ENCODE measurements at places on chromosomes 12 and 14.

- no peak for DNase-seq
These were observed 406.4 kb downstream of the SNAPC1 start for GRCh38 chr14:62168564-62169155.

DNA sequence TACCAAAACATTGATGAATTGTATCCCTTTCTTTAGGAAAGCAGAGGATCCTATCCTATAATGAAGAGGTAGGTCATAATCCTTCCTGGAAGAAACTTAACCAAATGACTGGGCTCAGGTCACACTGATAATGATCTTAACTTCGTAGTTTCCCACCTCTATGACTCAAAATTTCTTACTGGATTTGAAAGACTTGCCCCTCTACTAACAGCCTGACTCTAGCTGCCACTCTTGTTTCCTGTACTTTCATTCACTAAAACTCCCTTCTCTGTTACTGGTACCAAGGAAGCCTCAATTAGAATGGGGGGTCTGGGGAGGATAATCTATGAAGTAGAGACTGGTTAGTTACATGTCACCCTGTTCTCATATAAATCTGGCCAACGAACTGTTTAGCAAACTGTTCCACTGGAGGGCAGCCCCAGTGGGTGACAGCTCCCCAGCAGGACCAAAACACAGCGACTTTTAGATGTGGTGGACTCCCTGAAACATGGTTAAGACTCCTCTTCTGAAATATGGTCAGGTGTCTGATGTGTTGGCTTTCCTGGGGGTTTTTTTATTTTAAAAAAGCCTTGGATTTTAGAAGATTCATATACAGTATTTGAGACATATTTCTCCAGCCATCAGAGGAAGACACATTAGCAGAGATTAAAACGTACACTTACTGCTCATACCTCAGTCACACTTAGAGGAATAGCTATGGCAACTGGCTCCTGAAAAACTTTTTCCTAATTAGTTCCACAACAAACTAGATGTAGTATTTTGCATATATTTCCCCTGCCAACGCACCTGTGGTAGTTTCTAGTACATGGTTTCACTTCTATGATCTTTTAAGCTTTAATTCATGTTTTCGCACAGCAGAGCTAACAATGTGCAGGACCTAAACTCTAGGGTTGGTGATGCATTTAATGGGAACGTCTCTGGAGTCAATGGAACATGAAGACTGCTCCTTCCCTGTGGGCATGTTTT lies 72.3 kb downstream of the ACADS start:
- DNase-seq: no peak

- no peak for DNase-seq
These were observed 79.7 kb downstream of the KSR2 start for GRCh38 chr12:117889098-117889497.

DNA sequence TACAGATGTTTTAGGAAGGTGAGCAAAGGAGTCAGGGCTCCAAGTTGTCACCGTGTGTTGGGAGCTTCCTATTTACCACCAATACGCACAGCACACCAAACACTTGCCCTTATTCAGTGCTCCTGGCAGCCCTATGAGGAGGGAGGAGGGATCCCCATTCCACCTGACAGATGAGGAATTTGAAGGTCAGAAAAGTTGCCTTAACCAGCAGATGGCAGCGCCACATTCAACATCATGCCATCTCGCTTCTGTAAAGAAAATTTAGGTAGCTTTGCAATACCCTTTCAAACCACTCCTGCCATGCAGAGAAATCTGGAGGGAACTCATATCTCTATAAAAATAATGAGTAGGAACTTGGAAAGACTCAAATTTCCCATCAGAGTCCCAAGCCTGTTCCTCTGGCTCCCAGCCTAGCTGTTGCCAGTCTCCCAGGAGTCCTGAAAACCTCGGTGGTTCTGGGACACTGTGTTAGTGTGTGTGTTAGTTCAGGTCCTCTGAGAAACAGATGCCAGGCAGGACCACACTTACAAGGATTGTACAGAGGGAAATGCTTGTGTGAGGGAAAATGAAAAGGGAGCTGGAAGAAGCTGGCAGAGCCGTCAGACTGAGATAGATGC lies 410.5 kb downstream of the MED13L start:
- no peak for DNase-seq

DNA sequence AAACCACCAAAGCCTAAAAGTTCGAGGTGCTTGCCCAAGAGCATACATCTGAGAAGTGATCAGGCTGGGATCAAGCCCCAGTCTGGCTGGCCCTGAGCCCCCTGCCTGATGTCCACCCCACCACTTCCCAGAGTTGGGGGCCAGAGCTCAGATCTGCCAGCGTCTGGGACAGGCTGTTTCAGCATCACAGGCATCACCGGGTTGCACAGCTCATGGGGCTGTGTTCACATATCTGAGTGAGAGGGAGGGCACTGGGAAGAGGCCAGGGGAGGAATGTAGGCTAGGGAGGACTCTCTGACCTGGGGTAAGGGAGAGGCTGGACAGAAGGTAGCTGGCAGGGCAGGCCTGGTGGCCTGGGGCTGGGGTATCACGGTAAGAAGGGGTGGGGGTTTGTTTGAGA lies 6.0 kb downstream of the TGM1 start:
- peak; percentile 40 for DNase-seq

DNA sequence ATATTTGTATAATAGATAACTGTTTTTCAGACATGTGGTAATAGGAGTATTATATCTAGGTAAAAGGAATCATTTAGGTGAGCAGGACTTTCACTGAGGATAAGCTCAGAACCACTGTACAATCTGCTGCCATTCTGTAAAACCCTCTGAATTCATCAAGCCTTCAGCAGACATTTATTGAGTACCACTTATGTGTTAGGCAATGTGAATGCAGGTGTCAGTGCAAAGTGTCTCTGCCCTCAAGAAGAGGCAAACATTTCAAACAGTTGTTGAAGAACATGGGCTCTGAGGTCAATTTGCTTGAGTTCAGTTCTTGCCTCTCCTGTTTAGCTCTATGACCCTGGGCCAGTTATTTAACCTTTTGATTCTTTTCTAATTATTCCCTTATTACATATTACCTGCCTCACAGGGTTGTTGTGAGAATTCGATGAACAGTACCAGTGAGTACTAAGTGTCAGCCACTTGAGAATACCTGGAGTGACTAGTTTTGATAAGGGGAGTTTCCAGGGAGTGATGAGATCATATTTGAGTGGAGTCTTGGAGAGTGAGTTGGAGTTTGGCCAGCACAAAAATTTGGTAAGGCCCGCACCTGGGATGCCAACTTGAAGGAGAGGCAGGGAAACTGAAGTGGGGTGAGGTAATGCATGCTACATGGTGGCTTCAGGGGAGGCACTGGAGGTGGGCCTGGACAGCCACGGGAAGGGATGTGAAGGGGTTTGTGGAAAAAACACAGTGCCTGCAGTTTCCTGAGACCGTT lies 33.7 kb downstream of the RASSF8 start:
- DNase-seq: no peak

GRCh38 chr12:63163541-63163940 lies 12.5 kb upstream of the AVPR1A start:
- no peak for DNase-seq

- peak; percentile 52 for DNase-seq
These were observed 73.7 kb downstream of the DCAF5 start for GRCh38 chr14:69079188-69079742.

- no peak for DNase-seq
These were observed 103.8 kb upstream of the FKBP4 start for GRCh38 chr12:2691006-2691344.

- DNase-seq: no peak
These were observed 89.4 kb downstream of the UNC79 start for GRCh38 chr14:93520053-93520607.

DNA sequence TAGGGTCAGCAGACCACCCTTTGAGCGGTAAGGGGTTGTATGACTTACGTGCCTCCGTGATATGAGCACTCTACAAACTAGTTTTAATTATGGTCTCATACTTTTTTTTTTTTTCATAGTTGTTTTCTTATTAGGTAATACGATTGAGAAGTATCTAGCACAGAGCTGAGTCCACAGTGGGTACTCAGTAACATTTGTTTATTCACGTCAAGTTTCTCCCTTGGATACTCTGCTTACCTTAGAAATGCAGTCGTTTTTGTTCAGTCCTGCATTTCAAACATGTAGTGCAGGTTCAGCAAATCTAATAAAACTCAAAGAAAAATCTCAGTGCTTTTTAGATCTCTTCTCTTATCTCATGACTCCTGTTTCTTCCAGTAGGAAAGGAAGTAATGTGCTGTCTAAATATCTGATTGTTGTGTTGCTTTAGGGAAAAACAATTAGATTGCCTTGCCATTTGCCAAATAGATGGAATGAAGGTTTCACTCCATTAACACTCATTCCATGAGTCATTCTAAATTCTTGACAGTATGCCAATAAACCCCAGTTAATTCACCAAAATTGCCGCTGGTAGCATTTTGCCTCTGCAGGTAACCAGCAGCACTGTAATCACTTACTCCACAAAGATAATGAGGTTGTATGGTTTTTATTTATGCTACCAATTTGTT lies 118.9 kb downstream of the PTCSC3 start:
- DNase-seq: no peak

GRCh38 chr12:13465635-13466034 lies 269.1 kb downstream of the EMP1 start:
- DNase-seq: no peak

DNA sequence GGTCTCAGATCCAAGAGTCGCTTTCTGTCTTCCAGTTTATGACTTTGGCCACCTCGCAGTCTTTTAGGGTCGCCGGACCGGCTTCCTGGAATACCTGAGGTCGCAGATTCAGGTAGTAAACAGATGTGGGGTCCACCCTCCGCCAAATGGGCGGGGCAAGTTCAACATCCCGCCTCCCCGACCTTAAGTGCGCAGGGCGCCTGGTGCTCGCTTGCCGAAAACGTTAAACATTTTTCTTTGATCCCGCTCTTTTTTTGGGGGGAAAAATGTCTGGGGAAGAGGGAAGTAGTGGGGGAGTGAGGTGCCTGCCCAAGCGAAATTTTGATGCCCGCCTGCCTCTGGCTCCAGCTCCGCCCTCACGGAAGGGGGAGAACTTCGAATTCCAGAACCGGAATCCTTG lies 73.9 kb upstream of the TBX5 start:
- no peak for DNase-seq

DNA sequence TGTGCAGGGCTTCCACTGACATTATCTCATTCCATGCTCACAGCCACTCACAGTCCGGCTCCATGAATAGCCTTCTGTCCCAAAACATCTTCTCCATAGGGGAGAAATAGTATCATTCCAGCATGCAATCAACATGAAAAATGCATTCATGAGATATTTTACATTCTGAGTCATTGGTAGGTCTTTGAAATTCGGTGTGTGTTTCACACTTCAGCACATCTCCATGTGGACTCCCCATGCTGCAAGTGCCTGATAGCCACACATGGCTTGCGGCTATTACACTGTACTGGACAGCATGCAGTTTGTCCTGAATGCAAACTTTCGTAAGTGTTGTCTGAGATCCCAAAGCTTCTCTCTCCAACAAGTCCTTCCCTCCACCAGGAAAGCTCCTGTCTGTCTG lies 449.3 kb downstream of the MED13L start:
- no peak for DNase-seq

GRCh38 chr14:59020382-59020781 lies 168.1 kb upstream of the DAAM1 start:
- DNase-seq: peak; percentile 12

DNA sequence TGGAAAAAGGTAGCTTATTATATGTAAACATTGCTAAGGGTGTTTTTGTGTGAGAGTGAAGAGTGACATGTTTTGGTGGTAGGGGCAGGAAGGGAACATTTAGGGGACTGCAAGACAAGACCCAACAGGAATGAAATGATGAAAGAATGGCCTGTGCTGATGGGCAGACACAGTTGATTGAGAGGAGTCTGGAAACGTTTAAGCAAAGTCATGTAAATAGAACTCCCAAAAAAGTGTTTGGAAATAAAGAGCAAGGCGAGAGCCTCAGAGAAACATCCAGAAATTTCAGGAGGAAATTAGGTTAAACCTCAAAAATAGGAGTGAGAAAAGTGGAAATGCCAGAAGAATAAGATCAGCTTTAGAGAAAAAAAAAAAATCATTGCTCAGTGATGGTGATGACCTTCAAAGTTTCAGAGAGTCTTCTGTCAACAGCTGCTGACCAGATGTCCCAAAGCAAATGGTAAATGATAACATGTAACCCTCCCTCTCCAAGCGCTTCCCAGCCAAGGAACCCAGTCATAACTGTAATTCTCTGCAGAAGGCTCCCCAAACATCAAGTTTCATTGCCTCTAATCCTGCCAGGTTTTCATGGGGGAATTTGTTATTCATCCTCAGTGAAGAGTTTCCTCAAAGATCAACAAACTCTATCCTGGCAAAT lies 223.2 kb upstream of the FAR2 start:
- DNase-seq: no peak

DNA sequence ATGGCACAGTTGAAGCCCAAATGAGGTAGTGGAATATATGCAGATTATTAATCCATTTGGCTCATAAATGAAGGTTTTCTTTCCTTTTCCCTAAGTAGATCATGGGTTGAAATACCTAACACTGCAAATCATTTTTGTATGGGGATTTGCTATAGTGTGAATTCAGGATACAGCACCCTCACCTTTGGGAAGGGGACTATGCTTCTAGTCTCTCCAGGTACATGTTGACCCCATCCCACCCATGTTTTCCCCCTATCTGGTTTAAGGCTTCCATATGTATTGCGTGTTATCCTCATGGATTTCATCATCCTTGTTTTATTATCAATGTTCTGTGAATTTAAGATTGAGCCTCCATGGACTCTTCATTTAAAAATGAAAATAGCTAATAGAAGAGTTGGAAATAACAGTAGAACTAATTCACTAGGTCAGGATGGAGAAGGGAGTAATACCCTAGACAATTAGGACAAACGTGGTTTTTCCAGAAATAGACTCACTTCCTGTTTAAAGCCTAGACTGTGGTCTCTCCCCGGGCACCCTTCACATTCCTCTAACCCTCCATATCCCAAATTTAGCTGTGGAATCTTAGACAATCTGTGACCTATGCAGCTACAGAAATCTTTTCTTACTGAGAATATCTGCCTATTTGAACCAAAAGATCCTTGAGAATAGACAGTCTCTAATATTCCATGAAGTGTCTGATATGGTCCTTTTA lies 56.5 kb downstream of the DAD1 start:
- DNase-seq: peak; percentile 66
